Hippocampal formation (tissue), 2 donors: ENCODE measurements at places on chromosomes 4 and X.
A peak's percentile ranks its signal among the peaks of the same experiment; 100 is the strongest.

- no peak for DNase-seq
These were observed 823.0 kb downstream of the FAT4 start for GRCh38 chr4:126137782-126138170.

DNA sequence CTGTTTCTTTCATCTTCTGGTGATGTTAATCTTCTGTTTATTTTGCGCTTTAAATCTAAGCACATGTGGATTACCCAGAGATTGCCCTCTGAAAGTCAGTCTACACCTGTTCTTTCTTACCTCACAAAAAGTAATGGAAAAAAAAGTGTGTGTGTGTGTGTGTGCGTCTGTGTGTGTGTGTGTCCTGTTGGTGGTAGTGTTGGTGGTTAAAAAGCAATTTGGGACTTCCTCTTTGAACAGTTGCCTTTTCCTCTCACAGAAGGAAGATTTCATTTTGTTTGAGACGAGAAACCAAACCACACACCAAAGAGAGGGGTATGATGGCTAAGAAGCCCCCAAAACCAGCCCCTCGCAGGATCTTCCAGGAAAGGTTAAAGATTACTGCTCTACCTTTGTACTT lies at the start of gene STAP1:
Gene STAP1, plus strand, starts transcription at position 235 of the 400 bp plus-strand sequence. Its CDS starts 83 bp downstream, at position 318.
- DNase-seq = no peak

DNA sequence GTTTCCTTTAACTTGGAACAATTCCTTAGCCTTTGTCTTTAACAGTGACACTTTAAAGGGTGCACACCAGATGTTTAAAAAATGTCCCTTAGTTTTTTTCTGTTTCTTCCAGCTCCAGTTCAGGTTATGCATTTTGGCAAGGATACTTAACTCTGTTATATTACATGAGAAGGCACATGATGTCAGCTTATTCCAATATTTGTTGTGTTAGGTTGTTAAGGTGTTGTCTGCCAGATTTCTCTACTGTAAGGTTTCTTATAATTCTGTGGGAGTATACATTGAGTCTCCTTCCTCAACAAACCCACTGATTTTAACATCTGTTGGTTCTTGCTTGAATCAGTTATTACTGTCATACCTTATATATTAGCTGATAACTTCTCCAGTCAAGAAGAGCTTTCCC lies 33.3 kb downstream of the REST start:
- no peak for DNase-seq

DNA sequence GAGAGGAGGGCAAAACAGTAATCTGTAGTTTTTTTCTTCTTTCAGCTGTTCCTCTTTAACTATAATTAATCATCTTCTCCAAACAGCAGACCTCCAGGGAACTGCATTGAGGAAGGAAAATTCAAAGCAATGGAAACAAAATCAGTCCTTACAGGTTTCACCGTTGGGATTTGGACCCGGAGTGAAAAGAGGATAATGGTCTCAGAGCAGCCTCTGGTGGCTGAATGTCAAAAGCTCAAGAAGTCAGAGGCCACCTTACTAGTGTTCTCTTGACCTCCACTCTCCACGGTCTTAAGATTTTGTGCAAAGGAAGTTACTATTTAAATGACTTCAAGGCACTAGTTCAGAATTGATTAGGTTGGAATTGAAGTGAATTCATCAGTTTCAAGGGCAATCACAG lies 16.0 kb upstream of the MID1 start:
- no peak for DNase-seq

- DNase-seq = no peak
These were observed 489.8 kb downstream of the PABPC4L start for GRCh38 chr4:133711817-133712216.

GRCh38 chrX:23907498-23908218 lies at the start of the genes APOO and CXorf58:
TSS of gene APOO (minus strand) at chrX:23907938. CDS start at chrX:23907702, 236 bp downstream.
TSS of gene CXorf58 (plus strand) at chrX:23908006. CDS start at chrX:23910303, 2,297 bp downstream.
- peak; percentile 79 for DNase-seq

DNA sequence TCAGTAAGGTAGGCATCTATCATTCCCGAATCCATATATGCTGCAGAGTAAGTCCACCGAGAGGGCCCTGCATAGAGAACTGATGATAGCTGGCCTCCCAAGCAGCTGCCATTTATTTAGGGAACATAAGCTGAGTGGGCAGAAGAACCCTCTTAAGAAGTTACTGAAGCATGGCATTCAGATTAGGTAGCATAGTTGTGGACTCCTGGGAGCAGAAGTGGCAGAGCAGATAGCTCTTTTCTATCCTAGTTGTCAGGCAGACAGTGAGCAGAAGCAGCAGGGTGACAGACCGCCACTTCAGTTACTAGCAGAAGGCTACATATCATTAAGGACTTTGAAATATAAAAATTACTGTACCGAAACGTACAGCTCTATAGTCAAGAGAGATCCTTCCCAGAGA lies 454.7 kb downstream of the PPP4R3C start:
- no peak for DNase-seq
